ENCODE measurements at places on chromosomes 7 and 10.

- peak; percentile 2 for DNase-seq
Observed at GRCh38 chr10:26540601-26541000, 102.5 kb downstream of the APBB1IP start.

- no peak for DNase-seq
Observed at GRCh38 chr10:96212911-96213310, 58.5 kb downstream of the BLNK start.

GRCh38 chr10:102504976-102505300 lies 1.2 kb downstream of the SUFU start:
- no peak for DNase-seq

DNA sequence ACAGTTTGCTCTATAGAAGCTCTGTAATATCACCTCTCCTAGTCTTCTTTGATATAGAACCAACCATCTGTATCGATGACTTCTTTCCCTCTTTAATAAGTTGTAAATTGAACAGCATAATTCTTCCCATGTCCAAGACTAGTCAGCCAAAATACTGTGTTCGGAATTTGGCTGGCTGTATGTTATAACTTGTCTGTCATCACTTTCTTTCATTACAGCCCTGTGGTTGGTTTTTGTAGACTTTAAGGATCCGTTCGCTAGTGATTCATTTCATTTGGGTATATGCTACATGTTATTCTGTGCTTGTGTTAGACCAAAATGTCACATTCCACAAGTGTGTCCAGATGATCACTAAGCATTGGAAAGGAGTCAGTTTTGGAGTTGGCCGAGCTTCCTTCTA lies 155.4 kb upstream of the ITGB1 start:
- no peak for DNase-seq

- no peak for DNase-seq
Observed at GRCh38 chr7:29243910-29244655, 49.5 kb downstream of the CHN2 start.

DNA sequence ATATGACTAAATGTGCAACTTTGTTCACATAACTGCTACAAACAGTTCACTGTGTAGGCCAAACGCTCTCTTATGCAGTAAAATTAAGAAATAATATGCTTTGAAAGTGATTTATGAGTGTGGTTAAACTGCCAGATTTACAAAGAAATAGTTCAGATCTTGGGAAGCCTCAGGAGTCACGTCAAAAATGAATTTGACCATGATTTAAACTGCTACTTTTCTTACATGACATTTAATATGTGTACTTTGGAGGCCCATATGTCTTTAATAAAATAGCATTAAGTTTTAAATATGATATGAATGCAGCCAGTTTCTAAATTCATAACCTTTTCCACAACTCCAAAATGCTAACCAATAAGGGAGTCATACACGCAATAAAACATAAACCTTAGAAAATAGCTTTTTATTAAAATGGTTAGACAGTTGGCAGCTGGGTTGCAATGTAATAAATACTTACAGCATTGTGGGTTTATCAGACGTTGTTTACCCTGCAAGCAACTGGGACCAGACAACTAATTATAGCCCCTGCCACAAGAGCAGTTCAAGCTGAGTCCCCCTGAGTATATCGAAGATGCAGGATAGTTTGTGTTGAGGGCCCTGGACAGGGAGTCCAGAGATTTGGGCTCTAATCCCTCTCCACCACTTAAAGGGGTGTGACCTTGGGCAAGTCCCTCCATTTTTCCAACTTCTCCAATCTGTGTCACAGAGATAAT lies 640.4 kb downstream of the LRMDA start:
- DNase-seq, result no peak

DNA sequence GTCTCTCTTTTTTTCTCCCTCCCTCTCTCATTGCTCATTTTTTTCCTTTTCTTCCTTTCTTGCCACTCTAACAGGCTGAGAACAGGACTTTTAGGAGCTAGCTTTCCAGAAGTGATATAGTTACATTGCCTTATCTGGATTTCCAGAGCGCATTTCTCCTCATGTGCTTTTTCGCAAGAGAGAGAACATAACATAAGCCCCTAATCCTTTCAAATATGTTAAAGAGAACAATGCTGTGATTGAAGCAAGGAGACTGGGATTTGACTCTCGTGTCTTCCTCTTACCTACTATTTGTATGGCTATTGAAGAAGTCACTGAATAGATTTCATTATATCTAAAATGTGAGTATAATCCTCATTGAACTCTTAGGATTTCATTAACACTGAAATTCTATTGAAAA lies 101.2 kb upstream of the PRPS1L1 start:
- no peak for DNase-seq

DNA sequence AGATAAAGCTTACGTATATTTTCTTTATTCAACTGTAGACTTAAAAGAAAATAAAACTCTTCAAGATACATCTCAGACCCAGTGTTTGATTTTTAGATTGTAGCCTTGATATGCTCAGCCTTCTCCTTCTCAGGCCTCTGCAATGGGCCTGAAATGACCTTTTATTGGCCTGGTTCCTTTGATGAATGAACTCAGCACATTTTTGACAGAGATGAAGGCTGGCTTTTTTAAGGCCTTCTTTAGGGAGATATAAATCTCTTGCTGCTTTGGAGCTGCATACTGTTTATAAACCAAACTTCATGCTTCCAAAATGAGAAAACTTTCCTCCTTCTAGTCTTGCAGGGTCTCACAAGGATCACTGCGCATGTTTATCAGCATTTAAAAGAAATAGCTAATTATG lies 1049.8 kb downstream of the LRMDA start:
- DNase-seq, result no peak

DNA sequence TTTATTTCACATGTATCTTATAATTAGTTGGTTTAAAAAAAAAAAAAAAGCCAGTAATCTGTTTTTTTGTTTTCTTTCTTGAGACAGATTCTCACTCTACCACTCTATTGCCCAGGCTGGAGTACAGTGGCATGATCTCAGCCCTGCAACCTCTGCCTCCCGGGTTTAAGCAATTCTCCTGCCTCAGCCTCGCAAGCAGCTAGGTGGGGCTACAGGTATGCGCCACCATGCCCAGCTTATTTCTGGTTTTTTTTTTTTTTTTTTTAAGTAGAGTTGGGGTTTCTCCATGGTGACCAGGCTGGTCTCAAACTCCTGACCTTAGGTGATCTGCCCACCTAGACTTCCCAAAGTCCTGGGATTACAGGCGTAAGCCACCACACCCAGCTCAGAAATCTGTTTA lies 34.1 kb upstream of the CAPZA2 start:
- DNase-seq, result no peak

DNA sequence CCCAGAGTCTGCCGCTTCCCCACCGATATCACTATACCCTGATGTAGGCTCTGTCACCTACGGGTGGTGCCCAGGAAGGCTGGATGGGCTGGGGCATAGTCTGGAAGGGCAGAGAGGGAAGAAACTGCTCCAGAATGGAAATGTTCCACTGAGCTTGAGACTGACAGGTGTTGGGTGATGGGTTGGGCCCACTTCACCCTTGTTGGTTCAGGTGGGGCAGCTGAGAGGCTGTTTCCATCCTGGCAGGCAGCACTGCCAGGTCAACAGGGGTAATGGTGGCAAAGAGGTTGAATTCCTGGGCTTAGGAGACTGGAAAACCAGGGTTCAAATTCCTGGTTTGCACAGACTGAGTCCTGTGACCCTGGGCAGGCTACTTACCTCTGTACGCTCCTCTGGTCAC lies 28.5 kb upstream of the FRAT2 start:
- no peak for DNase-seq

GRCh38 chr10:75658496-75658895 lies 227.1 kb downstream of the LRMDA start:
- no peak for DNase-seq

- no peak for DNase-seq
Observed at GRCh38 chr7:93239824-93240223, 7.7 kb downstream of the VPS50 start.

GRCh38 chr10:26861205-26861998 lies 644 bp upstream of the ABI1 start:
- DNase-seq, result no peak

DNA sequence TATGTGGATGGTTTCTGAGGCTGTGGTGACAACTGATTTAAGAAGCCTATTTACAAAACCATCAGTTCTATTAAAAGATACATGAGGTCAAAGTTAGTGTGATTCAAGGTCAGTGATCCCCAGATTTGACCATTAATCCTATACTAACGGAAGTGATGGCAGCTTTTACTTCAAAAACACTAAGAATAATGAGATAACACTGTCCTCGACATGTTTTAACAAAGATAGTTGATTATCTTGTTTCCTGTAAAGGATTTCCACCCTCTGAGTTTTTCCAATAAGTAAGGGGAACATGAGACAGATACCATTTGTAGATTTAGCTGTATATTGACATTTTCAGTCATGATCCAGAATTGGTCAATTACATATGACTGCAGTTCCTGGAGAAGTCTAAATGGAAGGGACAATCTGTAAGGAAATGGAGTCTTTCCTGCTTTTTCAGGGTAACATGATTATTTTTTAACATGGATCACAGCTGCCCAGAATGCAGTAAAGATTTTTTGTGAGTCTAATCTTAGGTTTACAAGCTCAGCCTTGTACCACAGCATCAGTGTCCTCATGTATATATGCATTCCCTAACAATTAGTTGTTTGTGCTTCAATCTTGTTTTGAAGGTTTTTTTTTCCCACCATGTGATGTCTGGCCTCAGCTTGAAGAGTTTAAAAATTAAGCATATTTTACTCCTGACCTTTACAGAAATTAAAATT lies 188.0 kb downstream of the PPP1R9A start:
- no peak for DNase-seq
